ENCODE measurements at places on chromosomes 3 and 15.

DNA sequence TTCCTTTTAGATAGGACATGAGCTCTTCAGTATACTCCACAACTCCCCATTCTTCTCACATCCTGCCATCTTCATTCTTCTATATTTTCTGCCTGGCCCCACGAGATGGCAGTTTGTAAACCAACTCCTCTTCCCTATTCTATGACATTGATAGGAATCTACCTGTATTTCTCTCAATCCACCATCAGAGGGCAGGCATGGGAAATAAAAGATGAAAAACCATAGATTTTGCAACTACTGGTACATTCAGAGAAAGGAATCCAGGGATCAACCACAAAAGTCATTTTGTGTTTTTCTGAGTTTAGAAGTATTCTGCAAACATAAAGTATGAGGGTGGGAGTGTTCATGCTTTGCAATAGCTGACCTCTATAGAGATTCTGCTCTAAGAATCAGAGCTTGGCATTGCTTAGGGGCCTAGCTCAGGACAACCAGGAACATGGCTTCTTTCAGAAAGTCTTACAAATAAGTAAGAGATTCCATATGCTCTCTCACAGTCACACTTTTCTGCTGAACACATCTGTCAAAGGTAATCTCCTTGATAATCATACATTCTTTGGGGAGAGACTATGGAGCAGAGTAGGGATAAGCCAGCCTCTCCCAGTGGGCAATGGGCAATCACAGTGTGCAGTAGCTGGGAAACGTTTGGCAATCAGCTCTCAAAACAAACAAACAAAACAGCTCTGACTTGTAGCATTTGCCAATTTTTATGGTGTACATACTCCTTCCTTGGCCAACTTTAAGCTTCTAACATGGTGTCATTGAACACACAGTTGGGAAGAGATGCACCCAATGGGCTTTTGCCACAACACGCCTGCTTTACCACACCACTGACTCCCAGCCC, 43.1 kb upstream of the SLC25A36 start:
- no peak for DNase-seq

DNA sequence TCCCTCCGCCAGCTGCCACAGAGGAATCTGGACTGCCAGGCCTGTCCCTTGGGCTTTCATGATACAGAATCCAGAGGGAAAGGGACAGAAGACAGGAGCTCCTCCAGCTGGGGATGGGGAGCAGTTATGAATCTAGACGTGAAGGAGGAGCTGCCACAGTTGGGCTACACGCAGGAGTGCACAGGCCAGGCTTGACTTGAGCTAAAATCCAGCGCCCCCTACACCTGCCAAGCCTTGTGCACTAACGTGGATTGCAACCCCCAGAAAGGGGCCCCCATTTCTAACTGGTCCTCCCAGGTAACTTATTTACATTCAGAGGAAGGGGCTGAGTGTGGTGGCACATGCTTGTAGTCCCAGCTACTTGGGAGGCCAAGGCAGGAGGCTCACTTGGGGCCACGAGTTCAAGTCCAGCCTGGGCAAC, 14.3 kb downstream of the KLHL6 start:
- DNase-seq: no peak

GRCh38 chr3:167700046-167700445, 34.6 kb downstream of the PDCD10 start:
- DNase-seq: no peak

DNA sequence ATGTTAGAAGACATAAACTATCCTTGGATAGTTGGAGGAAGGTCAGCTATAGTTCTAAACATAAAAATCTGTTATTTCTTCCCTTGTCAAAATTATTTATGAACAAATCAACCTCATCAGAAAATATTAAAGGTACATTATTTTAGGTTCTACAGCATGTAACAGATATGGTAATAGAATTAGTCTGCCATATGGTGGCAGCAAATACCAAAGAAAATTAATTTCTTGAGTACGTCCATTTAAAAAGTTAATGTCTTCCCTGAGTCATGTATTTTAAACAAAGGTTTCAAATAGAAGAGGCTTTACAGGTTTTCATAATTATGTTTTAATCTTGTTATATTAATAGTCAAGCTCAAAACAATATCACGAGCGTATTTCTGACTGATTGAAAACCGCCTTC, 17.9 kb upstream of the ANKRD28 start:
- no peak for DNase-seq

DNA sequence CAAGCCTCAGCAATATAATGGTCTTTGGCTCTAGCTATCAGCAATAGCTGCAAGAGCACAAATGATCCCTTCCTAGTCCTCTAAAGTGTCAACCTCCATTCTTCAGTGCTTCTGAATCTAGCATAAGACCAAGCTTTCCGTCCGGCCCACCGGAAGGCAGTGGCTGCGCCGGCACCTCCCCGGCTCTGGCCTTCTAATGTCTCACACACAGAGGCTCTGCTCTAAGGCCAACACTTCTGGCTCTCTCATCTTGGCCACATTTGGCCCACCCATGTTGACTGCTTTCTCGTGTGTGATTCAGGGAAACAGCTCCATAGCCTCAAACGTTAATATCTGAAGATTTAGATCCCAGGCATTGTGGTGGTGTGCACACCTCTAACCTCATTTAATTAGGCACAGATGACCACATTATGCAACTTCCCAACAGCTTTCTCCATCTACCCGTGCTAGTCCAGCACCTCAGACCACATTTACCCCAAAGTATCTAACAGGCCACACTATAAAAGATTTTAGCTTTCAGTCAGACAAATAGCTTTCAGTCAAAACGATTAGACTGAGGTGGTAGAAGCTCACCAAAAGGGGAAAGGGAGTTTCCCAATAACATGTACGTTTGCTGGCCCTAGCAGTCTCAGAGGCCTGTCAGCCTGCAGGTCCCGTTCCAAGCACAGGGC, 19.3 kb downstream of the SLC51A start:
- DNase-seq: no peak

DNA sequence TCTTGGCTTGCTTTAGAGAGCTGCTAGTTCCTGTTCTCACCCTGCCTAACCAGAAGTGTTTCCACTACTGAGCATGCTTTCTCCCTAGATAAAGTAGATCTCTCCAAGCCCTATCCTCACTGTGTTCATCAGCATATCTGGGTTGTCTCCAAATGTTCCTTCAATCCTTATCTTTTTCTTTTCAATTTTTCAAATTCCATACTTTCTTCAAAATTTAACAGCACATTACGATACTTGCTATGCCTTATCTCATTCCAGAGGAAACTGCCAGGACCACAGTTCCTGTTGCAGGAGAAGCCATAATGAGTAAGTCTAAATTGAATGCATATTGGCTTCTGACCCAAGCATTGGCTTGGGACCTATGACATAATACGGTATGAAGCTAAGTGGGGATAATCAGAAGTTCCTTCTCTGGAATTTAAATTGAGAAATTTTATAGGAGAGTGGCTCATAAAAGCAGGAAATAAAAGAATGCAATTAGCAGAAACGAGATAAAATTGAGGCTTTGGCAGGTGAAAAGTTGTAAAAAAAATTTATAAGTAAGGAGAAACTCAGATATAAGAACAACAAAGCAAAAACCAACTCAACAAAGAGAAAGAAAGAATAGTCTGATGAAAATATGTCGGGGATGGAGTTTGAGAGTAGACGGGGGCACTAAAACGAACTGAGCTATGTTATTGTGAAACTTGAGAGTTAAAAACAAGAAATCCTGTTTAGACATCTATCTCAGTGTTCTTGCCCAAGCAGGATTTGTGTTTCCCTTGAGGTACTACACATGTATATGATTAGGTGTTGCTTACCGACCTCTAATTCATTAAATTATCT, 631.7 kb upstream of the CCDC54 start:
- no peak for DNase-seq

GRCh38 chr3:188125076-188125475, 28.9 kb upstream of the LPP start:
- DNase-seq: no peak

DNA sequence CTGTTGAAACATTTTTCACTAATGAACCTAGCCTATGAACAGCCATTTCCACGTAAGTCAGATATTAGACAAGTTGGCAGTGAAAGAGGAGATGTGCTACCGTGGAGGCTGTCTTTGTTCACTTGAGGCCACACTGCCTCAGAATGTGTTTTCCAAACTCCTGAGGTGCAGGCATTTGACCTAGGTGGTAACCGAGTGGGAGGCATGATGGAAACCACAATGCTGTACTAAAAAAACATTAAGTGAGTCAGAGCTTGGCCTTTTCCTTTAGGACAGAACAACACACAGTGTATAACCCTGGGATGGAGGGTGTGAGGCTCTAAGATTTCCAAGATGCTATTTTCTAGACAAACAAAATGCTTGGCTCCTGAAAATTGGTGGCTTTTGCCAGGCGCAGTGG, 406.3 kb downstream of the SOX2 start:
- no peak for DNase-seq

- DNase-seq: no peak
These were observed 10.6 kb downstream of the LRIG1 start for GRCh38 chr3:66490214-66490613.

- DNase-seq: no peak
These were observed 223.0 kb downstream of the THSD4 start for GRCh38 chr15:71338265-71338664.

- peak; percentile 76 for DNase-seq
These were observed 1.4 kb upstream of the NDUFAF3 start for GRCh38 chr3:49020330-49021212.

GRCh38 chr15:34765741-34766140, 10.9 kb upstream of the GJD2 start:
- DNase-seq: no peak

- DNase-seq: no peak
These were observed 72.7 kb upstream of the SLC4A7 start for GRCh38 chr3:27556887-27557286.

- DNase-seq: no peak
These were observed 1.3 kb downstream of the RYK start for GRCh38 chr3:134249296-134249841.

DNA sequence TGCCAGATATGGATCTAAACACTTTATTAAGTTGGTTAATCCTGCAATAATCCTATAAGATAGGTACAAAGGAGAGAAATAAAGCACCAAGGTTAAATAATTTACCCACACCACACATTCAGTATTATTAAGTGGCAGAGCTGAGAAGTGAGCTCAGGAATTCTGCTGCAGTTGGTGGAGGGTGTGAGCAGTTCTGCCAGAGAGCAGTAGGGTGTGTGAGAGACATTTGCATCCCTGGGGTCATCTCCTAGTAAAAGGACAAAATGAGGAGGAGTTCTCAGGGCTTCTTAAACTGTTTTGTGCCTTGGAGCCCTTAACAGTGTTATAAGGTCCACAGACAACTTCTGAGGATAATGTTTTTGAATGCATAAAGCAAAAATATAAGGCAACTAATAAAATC, 484.5 kb downstream of the TAFA4 start:
- no peak for DNase-seq

DNA sequence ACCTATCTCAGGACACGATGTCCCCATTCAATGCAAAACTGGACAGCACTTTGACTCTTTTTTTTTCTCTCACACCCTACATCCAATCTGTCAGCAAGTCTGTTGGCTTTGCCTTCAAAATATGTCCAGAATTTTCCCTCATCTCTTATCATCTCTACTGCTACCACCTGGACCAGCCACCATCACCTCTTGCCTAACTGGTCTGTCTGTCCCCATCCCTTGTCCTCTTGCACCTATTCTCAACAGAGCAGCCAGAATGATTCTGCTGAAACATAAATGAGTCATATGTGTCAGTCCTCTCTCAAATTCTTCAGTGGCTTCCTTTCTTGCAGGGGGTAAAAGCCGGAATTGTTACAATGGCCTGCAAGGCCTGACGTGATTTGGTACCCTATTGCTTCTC, 105.8 kb downstream of the CYP19A1 start:
- no peak for DNase-seq

- no peak for DNase-seq
These were observed 43.7 kb upstream of the CD47 start for GRCh38 chr3:108134555-108134880.

- no peak for DNase-seq
These were observed 172.2 kb downstream of the LPP start for GRCh38 chr3:188326111-188326510.

- no peak for DNase-seq
These were observed 64.8 kb downstream of the SCN11A start for GRCh38 chr3:38986901-38987300.

DNA sequence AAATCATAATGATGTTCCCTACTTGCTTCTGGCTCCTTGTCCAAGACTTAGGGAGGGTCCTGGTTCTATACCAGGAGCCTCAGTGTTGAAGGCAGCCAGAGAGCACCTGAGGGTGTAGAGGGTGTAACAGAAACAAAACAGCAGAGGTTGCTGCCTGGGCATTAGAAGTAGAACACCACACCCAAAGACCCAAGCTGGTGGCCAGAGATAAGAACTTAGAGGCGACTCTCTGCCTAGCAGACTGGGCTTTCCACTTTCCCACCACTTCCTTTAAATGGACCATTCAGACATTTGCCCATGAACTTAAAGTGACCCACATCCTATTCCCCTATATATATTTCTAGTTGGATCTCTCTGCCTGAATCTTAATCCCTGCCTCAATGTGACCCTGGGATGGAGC, 189.8 kb downstream of the KLF13 start:
- no peak for DNase-seq

GRCh38 chr3:187259171-187259570, 32.4 kb downstream of the MASP1 start:
- no peak for DNase-seq

DNA sequence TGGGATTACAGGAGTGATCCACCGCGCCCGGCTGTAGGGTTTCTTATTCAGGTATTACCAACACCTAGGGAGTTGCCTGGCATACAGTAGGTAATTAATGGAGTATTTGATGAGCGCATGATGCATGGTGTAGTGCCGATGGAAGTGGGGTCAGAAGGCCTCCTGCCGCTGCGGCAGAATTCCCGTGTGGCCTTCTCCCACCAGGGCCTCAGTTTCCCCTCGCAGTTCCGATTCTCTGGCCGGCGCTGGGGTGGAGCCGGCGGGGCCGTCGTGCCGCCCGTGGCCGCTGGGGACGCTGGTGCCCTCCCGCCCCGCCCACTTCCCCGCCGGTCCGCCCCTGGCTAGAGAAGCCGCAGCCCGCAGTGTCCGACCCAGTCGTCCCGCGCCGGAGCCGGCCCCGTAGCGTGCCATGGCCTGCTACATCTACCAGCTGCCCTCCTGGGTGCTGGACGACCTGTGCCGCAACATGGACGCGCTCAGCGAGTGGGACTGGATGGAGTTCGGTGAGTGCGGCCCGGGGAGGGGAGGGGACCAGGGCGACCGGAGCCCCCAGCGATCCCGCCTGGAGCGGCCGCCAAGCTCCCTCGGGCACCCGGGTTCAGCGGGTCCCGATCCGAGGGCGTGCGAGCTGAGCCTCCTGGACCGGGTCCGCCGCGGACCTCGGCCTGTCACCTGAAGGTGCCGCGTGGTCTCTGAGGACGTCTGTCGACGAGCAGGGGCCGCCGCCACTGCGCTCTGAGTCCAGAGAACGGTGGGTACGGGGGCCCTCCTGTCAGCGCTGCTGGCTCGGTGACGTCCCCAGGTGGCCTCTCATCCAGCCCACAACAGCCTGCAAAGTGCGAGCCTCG, at the start of gene IRAK2:
TSS of gene IRAK2 (plus strand) at position 374 of the 848 bp plus-strand sequence. CDS start at position 410, 36 bp downstream.
- peak; percentile 84 for DNase-seq

DNA sequence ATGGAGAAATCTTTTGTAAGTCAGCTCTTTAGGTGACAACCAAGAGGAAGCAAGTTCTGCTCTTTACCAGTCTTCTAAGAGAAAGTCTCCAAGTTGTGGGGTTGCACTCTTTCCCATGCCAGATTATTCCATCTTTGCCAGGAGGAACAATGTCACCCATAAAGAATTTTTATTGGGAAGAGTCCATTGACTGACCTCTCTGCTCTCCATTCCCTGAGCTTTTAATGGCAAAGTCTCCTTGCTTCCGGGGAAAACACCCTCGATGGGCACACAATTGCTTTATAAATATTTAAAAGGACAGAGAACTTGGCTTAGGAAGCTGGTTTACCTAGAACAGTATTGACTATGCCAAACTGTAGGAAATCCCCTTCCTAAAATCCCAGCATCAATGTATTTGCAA, 19.9 kb upstream of the UBE2E1 start:
- no peak for DNase-seq

GRCh38 chr3:171672124-171672523, 138.2 kb downstream of the PLD1 start:
- no peak for DNase-seq
